ENCODE measurements at places on chromosomes 16 and 17.

- DNase-seq = no peak
These were observed 84.1 kb upstream of the TOB1 start for GRCh38 chr17:50949989-50950877.

DNA sequence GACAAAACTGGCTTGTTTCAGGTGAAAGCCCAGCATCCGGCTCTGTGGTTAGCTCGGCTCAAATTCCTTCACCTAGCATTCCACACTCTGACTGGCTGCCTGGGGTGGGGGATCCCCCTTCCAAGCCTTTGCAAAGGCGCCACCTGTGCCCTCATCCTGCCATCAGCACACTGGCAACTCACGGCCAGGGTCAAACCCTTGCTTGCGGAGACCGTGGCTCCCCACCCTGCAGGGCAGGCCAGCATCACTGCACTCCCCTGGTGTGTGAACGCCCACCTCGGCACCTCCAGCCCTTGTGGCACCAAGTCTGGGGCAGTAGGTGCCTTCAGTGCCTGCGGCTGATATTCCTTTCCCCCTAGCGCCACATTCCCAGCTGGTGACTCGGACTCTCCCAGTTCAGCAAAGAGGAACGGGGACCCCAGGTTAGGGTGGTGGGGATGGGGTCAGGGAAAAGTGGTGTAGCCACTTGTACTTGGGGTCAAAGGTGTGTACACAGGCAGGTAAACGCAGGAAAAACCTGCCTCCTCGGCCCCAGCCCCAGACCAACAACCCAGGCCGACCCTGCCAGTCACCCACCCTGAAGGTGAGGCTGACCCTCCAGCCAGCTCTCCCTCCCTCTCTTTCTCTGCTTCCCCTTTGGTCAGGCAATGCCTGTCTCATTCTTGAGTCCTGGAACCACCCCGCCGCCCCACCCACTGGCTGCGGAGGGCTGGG is 1.1 kb downstream of the FLII start:
- DNase-seq = no peak

- no peak for DNase-seq
These were observed 5.9 kb downstream of the CORO7 start for GRCh38 chr16:4410335-4411075.

GRCh38 chr17:81151278-81151677 is 14.0 kb upstream of the PVALEF start:
- DNase-seq = no peak

GRCh38 chr16:9594946-9595345 is 503.5 kb downstream of the HAPSTR1 start:
- DNase-seq = no peak

- DNase-seq = no peak
These were observed 2.1 kb downstream of the CASKIN1 start for GRCh38 chr16:2194166-2194834.

DNA sequence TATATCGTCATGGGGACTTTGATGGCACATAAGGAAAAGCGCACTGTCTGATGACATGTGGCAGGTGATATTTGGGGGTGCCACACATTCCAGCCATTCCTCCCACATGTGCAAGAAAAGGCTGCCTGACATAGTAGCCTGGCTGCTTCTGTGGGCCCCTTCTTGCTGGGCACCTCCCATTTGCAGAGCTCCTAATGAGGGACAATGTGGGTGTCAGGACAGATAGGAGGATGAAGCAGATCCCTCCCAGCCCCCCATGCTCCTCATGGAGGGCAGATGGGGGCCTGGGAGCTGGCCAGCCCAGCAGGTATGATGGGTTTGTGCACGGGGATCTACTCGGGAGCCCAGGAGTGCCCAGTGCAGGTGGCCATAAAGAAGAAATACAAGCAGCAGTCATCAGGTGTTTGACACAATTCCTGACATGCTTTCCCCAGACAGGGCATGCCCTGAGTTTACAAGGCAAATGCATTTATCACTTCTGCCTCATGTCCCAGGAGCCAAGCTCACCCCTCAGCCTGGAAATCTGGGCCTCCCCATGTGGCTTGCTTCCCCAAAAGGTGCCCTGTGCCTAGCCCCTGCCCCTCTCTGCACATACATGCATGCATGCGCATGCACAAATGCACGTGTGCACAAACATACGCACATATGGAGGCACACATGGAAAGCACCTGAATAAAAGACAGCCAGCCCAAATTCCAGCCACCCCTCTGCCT is 260.6 kb upstream of the RPL38 start:
- DNase-seq = no peak

GRCh38 chr17:3385869-3386816 is at the start of gene OR3A2:
Gene OR3A2, minus strand, starts transcription at chr17:3386308.
- no peak for DNase-seq

GRCh38 chr17:39632153-39632941 is 4.6 kb upstream of the STARD3 start:
- DNase-seq = no peak

DNA sequence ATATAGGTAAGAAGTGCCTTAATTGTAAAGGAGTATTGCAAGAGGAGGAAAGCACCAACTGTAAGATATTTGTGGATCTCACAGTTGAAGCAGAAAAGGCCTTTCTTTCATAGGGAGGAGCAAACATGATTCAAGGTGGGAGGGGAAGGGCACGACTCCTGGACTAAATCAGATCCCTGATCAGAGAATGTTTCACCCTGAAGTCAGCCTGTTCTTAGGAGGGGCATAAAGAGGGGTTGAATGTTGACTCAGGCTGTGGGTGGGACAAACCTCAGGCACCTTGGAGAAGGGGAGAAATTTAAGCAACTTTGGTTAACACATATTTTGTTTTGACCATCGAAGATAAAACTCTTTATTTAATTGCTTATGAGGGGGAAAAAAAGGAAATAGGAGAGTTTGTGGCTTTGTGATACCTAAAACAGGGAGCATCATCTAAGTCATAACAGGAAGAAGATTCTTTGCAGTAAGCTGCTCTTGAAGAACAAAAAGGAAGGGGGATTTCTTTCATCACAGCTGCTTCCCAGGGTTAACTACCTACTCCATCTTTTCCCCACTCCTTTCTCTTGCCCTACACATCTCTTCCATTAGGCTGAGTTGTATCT is 158.6 kb upstream of the ZNF267 start:
- DNase-seq = no peak

- no peak for DNase-seq
These were observed 1.1 kb upstream of the FASN start for GRCh38 chr17:82098939-82099763.

DNA sequence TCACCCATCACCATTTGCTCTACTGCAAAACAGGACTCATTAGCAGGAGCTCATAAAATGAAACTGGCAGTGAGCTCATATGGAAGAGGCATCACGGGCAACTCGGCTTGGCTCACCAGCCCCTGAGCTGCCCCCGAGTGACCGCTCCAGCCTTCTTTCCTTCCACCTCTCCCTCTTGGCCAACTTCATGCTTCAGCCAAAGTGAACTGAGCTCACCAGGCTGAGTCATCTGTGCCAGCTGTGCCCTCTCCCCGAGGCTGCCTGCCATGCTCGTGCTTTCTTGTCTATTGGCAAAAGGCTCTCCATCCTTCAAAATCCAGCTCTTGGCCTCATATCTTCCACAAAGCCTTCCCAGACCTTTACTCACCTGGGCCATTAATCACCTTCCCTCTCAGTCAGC is 391.4 kb downstream of the WWOX start:
- no peak for DNase-seq

DNA sequence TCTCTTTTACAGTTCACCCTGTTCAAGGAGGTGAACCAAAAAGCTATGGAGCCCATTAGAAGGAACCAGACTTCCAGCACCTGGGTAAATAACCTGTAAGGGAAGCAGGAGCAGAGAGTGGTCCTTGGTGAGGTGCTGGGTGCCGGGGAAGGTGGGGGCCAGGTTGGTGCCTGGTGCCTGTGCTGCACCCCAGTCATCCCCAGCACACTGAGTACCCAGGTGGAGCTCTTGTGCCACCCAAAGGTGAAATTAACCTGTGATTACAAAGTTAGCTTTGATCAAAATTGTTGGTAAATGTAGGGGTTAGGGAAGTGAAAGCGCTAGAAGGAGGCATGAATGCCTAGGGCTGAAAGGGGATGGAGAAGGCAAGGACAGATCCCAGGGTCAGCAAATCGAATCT is 58.6 kb downstream of the CDRT4 start:
- DNase-seq = no peak

DNA sequence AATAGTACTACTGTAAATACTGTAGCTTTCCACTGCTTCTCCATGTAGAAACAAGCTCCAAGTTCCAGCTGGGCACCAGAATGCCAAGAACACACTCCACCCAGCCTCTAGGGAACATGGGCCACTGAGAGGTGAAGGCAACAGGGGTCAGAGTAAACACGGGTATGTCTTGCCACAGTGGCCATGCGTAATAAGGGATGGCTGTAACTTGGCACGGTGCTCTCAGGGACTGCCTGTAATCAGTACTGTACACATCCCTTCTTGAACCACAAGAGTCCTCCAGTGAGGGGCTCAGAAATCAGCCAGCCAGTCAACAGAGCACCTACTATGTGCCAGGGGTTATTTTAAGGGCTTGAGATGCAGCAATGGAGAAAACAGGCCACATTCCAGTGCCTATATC is 10.8 kb downstream of the LRRC59 start:
- no peak for DNase-seq

DNA sequence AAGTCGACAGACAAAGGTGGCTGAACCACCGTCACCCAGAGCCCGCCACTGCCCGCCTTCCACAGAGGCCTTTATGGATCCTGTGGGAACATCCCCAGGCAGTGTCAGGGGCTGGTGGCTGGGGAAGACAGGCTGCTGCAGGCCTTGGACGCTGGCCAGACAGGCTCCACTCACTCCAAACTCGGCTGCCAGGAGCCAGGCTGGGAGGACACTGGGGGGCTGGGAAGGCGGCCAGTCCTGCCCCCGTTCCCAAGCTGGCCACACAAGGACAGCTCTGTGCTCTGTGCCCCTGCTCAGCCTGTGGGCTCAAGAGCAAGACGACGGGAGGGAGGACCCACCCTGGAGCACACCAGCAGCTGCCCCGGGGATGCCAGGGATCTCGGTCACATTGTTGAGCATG is 7.6 kb upstream of the LCAT start:
- DNase-seq = no peak

GRCh38 chr17:42873315-42873714 is 22.3 kb downstream of the AOC3 start:
- no peak for DNase-seq

- no peak for DNase-seq
These were observed 127.6 kb downstream of the KIF2B start for GRCh38 chr17:53950207-53950857.

DNA sequence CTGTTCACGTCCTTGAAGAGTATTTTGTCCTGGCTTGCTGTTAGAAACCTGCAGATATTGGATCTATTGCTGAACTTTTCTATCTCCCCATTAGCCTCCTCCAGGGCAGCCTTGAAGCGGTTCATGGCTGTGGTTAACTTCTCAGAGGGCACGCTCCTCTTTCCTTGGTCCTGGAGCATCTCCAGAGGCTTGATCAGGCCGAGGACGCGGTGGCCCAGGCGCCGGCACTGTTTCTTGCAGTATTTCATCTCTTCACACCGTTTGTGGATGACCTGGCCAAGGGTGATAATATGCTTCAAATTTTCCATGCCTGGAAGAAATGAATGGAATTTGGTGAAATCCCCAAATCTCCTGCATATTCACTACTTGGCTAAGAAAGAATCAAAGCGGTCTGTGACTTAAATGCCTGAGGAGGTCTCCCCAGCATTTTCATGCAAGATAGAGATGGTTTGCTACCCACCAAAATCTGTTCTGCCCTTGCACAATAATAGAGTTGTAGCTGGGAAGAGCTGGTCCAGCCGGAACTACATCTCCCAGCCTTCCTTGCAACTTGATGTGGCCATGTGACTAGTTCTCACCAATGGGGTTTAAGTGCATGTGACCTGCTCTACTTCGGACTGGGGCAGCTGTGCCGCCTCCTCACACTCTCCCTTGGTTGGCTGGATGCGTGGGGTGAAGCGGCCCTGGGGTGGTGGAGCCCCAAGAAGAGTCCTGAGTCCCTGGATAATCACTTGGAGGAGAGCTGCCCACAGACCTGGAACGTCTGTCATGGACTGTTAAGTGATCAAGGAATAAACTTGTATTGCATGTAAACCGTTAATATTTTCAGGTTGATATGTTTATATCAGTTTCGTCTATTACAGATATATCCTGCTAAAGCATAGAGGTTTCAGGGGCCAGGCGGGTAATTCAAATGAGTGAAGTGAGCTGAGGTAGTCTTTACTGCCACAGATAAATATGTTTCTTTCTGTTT is 4.9 kb downstream of the MLKL start:
- peak; percentile 57 for DNase-seq

All from left renal pelvis (tissue), 4 donors.